Iris pigment epithelial cell (primary cell): ENCODE measurements at places on chromosomes 5 and 9.
A peak's percentile ranks its signal among the peaks of the same experiment; 100 is the strongest.

GRCh38 chr5:80453366-80453765 is 34.5 kb upstream of the FAM151B start:
- no peak for DNase-seq

DNA sequence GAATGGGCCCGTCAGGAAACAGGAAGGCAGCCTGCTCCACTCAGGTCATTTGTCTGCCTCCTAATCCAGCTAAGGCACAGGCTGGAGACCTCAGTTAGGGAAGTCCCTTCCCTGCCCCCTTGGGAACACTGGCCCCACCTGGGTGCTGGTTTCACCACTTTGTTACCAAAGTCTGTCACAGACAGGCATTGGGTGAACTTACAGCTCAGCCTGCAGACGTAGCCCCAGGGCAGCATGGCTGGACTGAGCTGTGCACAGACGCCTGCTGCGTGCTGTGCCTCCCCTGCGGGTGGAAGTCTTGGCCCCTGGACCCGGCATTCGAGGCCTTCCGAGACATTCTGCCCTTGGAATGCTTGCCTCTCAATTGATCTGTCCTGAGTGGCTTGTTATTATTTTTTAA is 48.9 kb downstream of the TENT4A start:
- DNase-seq, result no peak

- DNase-seq, result no peak
Measured at GRCh38 chr9:91418215-91418610, 5.4 kb downstream of the NFIL3 start.

DNA sequence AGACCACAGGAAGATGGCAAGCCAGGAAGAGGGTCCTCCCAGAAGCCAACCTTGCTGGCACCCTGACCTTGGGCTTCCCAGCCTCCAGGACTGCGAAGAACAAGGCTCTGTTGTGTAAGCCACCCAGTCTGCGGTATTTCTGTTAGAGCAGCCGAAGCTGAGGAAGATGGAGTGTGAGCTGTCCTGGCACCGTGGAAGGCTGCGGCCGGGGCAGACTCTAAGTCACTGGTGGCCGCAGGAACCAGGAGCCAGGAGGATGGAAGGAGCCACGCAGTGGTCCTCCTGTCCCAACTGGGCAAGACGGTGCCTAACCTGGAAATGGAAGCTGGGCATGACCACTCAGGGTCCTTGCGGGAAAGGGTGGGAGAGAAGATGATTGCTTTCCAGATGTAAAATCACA is 89.1 kb downstream of the ZNF354C start:
- no peak for DNase-seq

DNA sequence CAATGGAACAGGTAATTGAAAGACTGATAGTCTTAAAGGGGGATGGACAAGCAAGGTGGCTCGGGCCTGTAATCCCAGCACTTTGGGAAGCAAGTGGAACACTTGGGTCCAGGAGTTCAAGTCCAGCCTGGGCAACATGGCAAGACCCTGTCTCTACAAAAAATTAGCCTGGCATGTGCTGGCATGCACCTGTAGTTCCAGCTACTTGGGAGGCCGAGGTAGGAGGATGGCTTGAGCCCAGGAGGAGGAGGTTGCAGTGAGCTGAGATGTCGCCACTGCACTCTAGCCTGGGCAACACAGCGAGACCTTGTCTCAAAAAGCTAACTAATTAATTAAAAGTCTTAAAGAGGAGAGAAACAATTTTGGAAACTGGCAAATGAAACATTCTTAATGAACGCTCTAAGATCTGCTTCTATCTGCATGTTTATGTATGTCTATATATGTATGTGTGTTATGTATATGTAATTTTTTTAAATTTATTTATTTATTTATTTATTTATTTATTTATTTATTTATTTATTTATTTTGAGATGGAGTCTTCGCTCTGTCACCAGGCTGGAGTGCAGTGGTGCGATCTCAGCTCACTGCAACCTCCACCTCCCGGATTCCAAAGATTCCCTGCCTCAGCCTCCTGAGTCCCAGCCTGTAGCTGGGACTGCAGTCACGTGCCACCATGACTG is 80.6 kb downstream of the SFXN1 start:
- DNase-seq, result no peak

- DNase-seq, result peak; percentile 56
Measured at GRCh38 chr9:37309136-37309535, 113.4 kb upstream of the GRHPR start.

DNA sequence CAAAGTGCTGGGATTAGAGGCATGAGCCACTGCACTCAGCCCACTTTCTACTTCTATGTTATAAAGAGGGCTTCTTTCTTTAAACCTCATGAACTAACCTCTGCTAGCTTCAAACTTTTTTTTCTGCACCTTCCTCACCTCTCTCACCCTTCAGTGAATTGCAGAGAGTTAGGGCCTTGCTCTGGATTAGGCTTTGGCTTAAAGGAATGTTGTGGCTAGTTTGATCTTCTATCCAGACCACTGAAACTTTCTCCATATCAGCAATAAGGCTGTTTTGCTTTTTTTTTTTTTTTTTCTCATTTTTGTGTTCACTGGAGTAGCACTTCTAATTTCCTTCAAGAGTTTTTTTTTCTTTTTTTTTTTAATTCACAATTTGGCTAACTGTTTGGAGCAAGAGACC is 216.4 kb upstream of the MAP3K1 start:
- no peak for DNase-seq

GRCh38 chr5:84585218-84585617 is 200.5 kb upstream of the EDIL3 start:
- no peak for DNase-seq

DNA sequence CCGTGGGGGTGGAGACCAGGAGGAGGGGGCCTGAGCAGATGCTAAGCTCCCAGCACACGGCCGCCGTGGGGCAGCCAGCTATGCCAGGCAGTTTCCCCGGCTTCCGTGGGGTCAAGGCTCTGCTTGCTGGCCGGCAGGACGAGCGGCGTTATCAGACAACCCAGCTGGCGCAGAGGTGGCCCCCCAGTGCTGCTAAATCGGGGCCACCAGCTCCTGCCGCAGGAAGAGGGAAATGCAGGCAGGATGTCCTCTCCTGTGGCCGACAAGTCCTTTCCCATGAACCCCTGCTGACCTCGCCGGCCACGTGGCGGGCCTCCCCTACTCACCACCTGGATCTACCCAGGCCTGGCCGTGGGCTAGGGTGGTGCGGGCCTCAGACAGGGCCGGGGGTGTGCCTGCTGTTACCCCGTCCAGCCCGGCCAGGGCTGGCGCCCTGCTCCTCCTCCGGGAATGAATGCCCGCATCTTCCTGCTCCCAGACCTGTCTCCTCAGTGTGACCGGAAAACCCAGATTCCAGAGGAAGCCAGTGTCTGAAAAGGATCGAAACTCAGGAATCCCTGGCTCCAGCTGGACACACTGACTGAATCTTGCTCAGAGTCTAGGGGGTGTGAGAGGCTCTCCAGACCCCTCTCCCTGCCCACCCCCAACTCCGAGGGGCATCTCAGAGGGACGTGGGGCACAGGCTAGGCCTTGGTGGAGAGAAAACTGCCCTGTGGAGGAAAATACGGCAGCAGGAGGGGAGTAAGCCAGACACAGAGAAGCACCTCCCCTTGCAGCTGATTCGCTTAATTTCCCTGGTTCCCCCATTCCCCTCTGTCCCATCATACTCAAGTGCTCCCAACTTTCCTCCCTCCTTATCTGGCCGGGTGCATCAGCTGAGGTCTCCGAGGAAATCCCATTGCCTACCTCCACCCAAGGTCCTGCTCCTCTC is 3.9 kb downstream of the FLT4 start:
- DNase-seq, result no peak

GRCh38 chr5:107508097-107508496 is 162.6 kb downstream of the EFNA5 start:
- DNase-seq, result no peak

- DNase-seq, result peak; percentile 62
Measured at GRCh38 chr5:44774279-44774880, 34.4 kb upstream of the MRPS30 start.
